GM18507 (cell line): ENCODE measurements at places on chromosomes 1 and 21.

DNA sequence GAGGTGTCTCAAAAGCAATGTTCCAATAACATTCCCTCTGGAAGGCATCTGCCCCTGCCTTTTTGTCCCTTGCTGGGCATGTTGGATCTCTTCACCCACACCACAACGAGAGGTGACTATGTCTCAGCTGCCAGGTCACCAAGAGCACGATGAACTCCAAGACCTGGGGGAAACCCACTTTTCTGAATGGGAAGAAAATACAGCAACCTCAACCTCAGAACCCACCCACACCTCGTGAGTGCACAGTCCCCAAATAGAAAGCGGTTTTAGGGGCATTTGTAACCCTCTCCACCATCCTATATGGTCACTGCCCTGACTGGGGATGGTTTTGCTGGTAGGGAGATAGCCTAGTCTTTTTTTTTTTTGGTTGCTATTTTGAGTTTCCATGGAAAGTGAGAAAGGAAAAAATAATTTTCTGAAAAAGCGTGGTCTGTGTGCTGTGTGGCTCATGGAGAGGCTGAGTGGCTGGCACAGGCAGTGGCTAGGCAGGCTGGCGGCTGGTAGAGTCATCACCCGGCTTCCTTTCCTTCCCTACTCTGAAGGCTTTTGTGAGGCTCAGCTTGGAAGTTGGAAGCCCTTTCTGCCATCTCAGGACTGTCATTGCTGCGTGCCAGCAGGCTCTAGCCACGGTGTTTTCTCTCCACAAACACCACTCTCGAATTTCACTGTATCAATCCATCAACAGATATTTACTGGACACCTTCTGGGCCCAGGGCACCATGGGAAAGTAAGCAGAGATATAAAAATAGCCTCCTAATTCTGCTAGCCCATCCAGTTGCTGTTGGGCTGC is 15.8 kb downstream of the TSPAN2 start:
- DNase-seq = no peak

- DNase-seq = no peak
Measured at GRCh38 chr21:29302359-29302875, 3.7 kb downstream of the BACH1 start.

DNA sequence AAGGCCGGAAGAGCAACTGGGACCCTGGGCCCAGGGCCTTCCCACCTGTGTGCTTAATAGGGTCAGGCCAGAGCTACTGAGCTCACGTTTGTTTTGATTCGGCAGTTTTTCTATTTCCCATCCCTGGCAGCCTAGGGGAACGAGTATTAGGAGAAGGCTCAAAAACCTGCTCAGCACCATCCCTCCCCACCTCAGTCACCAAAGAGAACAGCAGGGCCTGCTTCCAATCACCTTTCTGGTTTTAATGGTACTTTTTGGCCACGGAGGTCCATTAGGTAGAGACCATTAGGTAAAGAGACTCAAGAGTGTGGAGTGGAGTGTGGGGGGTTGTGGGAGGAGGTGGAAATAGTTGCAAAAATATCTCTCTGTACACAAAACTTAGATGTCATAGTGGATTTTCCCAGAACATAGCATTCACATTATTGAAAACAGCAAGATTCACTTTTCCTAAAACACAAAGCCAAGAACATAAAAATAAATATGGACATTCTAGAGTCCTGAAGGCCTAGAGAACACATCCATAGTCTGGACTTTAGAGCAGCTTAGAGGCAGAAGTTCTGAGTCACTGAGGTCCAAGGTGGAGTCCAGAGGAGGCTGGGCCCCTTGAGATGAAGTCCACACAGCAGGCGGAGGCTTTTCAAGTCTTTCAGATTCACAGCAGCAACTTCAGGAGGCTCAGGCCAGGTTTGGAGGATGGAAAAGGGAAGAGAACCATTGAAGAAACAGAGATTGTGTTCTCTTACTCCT is 19.5 kb downstream of the NUAK2 start:
- no peak for DNase-seq

GRCh38 chr1:117612517-117613248 is 6.8 kb downstream of the TENT5C start:
- no peak for DNase-seq

DNA sequence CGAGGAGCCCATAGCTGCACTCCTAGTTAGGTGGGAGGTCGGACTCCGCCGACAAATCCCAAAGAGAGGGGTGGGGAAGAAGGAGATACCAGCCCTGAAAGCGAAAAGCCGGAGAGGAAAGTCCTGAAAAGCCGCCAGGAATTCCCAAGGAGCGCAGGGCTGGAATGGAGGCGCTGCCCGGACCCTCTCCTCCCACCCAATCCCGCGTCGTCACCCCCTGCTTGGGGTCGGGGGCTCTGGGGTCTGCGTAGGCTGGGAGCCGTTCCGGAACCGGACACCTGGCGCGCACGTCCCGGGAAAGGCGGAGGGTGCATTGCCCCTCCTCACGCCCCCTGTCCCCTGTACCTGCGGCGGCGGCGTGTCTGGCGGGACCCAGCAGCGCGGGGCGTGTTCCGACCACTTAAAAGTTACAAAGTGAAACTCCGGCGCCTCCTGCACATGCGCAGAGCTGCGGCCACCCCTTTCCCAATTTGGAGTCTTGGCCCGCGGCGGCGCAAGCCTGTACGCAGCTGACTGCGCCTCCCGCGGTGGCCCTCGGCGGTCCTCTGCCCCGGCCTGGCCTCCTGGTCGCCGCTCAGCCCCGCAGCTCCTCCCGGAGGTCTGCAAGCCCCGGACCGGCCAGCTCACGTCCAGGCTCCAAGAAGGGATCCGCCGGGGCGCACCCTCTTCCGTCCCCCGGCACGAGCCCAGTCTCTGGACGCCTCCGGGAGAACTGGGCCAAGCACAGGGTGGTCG is at the start of gene TMEM63A:
TSS of gene TMEM63A (minus strand) at position 422 of the 735 bp plus-strand sequence. CDS start 4,800 bp downstream, outside the sequence.
- peak; percentile 95 for DNase-seq

- DNase-seq = no peak
Measured at GRCh38 chr1:178689769-178690168, 35.3 kb upstream of the RALGPS2 start.

DNA sequence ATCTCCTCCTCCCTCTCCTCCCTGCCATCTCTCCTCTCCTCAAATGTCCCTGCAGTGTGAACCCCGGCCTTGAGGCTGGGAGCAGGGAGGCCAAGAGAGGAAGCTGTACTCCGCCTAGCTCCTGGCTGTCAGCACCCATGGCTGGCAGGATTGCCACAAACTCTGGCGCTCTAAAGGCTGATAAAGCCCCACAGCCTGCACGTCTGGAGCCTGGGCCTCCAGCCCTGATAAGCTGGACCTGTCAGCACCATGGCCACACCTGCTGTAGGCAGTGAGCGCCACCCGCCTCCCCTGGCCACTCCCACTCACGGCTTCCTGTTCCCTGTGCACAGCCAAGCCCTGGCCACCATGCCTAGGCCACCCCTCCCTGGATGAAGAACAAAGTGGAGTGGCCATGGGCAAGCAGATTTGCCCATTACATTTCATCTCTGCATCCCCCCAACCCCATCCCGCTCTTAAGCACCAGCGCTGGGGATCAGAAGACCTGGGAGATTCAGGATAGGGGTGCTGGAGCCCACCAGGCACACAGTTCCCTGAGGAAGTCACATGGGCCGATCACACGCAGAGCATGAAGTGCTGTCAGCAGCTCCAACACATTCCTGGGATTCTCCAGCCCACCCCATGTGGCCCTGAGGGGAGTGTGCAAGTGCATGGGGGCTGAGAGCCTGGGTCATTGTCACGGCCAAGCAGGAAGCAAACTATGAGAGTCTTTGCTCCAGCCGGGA is 24.2 kb upstream of the NPPB start:
- DNase-seq = no peak

GRCh38 chr21:44579833-44580144 is 615 bp downstream of the KRTAP10-5 start:
- no peak for DNase-seq

DNA sequence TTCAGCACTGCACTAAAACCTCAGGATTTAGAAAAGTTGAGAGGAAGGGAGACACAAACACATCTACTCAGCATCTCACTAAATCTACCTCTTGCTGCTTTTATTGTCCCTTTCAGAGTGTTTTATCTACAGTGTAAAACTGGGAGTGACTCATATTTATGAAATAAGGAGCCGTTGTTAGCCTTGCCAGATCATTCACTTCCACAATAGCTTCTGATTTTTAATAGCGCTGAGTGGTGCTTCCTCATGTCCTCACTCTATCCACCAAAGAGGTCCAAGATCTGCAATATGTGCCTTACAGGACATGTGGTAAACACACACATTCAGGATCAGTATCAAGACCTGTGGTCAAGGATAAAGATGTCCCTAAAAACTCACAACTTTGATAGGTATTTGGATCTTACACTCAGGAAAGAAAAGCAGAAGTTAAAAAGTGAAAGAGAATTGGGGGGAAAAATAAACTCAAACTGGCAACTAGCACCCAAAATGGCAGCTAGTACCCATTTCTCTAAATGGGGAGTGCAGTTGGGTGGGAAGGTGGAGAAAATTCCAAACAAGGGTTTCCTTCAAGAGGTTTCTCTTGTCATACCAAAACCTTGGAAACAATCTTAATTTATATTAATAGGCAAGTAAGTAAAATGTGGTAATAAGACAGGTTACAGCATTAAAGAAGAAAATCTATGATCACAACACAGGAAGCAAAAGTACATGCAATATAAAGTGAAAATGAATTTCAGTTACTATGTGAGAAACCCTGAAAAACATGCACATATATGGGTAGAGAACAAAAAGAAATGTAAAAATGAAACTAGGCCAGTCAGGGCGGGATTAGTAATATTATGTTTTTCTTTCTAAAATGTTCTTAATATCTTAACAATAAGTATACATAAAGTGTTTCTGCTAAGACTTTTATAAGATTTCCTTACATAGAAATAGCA is 15.9 kb downstream of the DUSP10 start:
- no peak for DNase-seq

- DNase-seq = no peak
Measured at GRCh38 chr1:111739925-111740765, 950 bp upstream of the INKA2 start.

- DNase-seq = no peak
Measured at GRCh38 chr21:44486302-44486701, 31.0 kb downstream of the LRRC3 start.

DNA sequence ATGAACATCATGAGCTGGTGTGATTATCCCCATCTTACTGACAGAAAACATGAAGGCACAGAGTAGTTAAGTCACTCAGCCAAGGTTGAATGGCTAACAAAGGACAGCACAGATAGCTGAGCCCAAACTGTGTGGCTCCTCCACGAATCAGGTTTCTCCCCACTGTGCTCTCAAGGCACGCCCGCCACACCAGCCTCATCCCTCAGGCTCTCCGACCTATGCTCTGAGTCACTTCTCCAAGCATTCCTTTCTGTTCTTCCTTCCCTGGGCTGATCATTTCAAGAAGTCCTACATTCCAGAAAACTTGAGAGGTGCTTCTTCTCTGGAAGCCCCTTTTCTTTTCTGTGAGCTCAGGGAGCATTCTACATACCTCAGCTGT is 25.3 kb upstream of the SDC3 start:
- DNase-seq = no peak

- peak; percentile 28 for DNase-seq
Measured at GRCh38 chr1:222095606-222096475, 354.0 kb upstream of the DUSP10 start.

DNA sequence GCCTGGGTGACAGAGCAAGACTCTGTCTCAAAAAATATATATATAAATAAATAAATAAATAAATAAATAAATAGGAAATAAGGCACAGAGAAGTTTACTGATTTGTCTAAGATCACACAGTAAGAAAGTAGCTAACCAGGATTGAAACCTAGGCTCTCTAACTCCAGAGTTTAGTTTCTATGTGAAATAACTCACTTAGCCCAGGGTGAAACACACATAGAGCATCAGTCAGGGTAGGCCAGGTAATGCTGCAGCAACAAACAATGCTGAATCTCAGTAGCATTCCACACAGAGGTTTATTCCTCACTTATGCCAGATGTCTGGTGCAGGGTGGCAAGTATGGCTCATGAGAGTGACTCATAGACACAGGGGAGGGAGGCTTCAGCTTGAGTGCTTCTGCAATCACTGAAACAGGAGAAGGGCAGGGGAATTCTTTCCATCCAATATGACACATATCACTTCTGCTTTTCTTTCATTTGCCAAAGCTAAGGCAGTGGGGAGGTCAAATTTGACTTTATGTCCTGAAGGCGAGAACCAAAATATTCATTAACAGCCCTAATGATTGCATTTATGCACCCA is 37.1 kb upstream of the KANK4 start:
- DNase-seq = no peak

GRCh38 chr1:167109125-167109524 is 15.2 kb downstream of the STYXL2 start:
- no peak for DNase-seq

DNA sequence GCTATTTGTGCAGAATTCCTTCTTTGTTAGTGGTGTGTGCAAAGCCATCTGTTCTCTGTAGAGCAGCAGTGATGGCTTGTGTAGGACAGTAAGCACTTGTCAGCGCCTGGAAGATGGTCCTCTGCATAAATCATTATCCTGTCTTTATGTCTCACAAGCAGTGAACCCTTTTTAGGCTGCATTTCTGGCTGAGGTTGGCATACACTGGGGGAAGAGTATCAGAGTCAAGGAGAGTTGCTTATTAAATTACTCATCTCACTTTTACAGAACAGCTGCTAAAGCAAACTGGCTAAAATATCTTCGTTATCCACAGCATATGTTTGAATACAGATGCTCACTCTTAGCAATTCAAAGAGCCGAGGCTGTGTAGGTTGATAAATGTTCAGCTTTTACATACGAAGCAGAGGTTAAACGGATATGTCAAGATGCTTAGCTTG is 54.6 kb upstream of the NCAM2 start:
- DNase-seq = no peak

DNA sequence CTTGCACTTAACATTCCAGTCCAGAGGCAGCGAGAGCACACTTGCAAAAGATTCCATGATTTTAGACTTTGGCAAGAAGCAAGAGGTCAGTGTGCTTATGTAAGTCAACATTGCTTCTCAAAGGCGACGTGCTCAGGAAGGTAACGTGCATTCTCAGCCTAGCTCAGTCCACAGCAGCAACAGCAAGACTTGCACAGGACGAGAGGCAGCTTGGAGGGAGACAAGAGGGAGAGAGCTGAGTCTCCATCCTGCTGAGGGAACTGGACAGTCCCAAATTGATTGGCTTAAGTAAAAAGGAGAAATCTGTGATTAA is 56.5 kb downstream of the PTP4A2 start:
- DNase-seq = no peak

- no peak for DNase-seq
Measured at GRCh38 chr1:72763481-72763880, 481.1 kb upstream of the NEGR1 start.

DNA sequence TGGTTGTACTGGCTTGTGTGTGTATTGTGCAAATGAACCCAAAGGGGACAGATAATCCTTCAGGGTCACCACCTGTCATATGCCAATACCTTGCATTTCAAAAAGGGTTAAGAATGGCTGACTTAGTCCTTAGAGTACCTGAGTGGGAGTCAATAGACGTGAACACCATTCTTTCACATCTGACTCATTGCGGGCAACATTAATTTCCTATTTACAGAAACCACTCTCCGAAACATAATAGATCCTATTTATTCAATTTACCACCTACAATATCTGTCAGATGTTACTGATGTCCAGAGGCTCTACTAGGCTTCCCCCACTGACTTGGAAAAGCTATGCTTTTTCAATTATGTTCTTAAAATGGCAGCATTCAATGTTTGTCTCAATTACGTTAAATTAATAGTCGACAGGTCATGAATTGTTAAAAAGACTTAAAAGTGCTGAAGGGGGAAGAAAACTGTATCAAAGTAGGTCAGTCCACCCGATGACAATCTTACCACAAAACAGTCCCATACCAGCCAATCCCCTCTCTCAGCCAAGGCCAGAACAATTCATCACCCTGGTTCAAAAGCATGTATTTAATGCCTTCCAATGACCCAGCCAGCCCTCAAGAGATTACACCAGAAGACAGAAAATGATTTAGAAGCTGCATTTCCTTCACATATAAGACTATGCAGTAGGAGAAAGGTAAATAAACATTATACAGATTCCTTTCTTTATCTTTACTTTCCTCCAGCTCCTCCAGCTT is 48.6 kb upstream of the PLA2G2C start:
- no peak for DNase-seq
